Activated T-helper 9 cell treated with anti-CD3 and anti-CD28 coated beads, Interleukin-2, amount 50 U/mL, for 16 hours (primary cell): ENCODE measurements at places on chromosomes 4 and X.

DNA sequence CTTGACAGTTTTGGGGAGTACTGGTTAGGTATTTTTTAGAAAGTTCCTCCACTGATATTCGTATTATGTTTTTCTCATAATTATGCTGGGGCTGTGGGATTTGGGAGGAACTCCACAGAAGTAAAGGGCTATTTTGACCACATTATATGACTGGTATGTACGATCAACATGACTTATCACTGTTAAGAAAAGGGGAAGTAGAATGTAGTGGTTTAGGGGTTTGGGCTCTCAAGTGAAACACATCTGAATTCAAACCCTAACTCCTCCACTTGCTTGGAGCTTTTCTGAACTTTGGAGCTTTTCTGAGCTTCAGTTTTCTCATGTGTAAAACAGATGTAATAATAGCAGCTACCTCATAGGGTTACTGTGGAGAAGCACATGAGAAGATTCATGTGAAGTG, 96.4 kb upstream of the C1GALT1C1 start:
- no peak for DNase-seq

DNA sequence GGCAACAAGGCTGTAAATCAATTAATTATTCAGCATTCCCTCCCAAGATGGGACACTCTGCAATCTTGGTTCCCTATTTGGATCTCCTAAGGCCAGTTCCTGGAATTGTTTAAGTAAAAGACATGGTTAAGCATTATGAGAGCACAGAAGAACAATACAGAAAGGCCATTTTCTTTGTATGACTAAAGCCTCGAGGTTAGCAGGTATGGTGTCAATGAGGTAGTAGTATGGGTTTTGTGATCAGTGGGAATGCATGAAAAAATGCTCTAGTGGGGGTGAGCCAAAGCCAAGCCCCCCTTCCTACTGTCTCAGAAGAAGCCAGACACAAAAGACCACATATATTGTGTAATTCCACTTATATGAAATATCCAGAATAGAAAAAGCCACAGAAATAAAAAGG, 61.7 kb upstream of the S100G start:
- DNase-seq, result no peak

- no peak for DNase-seq
Measured at GRCh38 chrX:109635146-109635545, 10.2 kb upstream of the KCNE5 start.

GRCh38 chr4:48047896-48048295, 31.3 kb downstream of the NIPAL1 start:
- DNase-seq, result no peak

DNA sequence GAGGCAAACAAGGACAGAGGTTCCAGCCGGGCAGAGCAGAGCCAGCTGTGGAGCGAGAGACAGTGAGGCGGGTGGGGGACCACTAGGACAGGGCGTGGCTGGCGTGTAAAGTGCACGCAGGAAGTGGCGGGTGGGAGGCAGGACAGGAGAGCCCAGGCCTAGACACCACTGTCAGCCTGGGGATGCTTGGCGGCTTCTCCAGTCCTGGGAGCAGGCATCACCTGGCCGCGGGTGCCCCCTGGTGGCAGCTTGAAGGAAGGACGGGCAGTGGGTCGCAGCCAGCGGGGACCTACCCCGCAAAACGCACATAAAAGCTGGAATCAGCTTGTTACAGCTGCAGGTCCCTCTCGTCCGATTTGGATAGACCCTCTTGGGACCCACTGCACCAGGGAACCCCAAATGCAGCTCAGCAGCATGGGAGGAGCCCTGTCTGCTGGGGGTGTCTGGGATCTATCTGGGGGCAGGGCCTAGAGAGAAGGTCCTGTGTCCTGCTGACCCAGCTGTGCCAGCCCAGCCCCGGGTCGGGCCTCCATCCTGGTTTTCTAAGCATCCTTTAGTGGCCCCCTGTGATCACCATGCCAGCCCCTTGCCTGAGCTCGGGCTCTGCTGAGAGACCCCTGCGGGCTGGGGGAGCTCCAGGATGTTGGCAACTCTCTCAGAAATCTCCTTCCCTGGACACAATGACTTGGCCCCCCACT, 57.7 kb downstream of the WFS1 start:
- peak; percentile 70 for DNase-seq

DNA sequence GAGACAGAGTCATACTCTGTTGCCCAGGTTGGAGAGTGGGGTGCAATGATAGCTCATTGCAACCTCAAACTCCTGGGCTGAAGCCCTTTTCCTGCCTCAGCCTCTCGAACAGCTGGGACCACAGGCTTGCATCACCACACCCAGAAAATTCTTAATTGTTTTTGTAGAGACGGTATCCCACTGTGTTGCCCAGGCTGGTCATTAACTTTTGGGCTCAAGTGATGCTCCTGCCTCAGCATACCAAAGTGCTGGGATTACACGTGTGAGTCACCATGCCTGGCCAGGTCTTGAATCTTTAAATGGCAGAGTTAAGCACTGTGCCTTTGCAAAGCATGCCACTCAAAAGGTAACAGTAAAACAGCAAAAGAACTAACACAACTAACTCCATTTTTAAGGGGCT, 28.6 kb upstream of the BBS12 start:
- DNase-seq, result no peak

- no peak for DNase-seq
Measured at GRCh38 chrX:97605271-97605670, 721.6 kb downstream of the RPA4 start.

DNA sequence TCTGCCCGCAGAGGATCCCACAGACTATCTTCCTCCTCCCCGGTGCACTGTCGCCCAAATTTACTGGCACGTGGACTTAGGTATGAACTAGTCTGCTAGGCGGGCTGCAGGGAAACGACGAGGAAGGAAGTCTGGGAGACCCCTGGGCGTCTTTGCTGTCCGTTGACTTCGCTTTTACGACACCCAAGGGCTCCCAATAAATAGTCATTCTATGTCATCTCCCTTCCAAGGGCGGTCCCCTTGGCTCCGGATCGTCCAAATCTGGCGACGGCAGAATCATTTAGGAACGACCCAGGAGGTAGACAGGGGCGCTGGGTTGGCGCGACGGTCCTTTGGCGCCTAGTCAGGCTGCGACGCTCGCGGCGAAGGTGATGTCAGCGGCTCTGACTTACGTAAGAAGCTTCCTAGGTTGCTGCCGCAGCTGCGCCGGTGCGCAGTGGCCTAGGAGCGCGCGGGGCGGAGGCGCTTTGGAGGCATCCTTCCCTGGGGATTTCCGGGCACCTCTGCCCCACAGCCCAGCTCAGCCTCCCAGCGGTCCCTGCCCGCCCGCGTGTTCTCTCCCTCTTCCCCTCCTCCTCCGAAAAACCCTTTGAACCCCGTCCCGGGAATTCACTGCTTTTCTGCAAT, 2.2 kb downstream of the NHS start:
- DNase-seq, result no peak

DNA sequence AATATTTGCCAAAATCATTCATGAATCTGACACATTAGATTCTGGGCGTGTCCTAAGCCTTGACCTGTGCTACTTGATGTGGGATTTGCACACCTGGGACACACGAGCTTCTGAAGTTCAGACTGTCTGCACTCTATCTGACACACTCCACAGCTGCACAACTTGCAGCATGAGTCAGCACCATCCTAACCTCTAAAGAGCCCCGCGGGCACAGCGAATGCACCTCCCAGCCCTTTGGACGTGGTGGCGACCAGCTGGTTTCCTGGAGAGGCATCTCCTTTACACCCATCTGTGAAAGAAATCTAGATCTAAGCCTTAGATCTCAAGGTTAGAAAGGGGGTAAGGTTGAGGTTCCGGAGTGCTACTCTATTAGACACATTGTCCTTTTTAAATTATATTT, 69.2 kb downstream of the SORBS2 start:
- DNase-seq, result no peak

DNA sequence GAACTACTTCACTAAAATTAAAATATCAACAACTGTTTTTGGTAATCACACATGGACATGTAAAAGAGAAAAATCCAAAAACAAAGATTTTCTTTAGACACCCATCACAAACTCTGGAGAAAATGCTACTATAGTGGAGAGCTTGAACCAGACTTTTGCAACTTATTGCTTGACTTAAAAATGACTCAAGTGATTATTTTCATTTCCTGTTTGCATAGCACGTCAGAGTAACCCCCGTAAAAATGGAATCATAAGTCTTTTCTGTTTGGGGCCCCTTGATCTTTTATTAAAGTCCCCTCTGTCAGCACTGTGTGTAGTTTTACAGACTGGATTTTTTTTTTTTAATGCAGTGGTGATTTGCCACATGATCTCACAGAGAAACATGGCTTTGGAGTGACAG, 79.5 kb downstream of the PRKG2 start:
- DNase-seq, result no peak

GRCh38 chr4:166839615-166840251, 394.6 kb downstream of the SPOCK3 start:
- no peak for DNase-seq

DNA sequence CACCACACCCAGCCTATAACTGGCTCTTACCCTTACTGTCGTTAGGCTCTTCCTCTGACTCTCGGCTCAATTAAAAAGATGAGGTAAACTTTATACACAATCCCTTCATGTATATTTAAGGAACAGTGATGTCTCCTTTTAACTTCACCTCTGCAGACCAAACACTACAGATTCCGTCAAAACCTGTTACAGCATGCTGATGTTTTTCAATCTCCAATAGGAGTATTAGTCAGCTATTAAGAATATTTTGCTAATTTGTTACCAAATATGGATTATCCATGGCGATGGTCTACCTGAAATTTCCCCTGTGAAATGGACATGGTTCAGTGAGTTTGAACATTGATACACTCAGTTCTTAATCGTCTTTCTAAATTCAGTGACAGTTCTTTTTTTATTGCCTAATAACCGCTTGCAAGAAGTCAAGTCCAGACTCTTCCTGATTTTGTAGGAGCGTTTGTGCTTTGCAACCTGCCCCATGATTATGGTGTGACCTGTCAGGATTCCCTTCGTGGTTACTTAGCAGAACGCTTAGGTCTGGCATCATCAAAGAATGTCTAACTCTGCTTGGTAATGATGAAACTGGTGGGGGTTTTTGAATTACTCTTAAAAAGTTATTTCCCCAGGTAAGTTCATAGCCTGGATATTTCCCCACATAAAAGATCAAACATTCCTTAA, 72.2 kb upstream of the STOX2 start:
- no peak for DNase-seq

DNA sequence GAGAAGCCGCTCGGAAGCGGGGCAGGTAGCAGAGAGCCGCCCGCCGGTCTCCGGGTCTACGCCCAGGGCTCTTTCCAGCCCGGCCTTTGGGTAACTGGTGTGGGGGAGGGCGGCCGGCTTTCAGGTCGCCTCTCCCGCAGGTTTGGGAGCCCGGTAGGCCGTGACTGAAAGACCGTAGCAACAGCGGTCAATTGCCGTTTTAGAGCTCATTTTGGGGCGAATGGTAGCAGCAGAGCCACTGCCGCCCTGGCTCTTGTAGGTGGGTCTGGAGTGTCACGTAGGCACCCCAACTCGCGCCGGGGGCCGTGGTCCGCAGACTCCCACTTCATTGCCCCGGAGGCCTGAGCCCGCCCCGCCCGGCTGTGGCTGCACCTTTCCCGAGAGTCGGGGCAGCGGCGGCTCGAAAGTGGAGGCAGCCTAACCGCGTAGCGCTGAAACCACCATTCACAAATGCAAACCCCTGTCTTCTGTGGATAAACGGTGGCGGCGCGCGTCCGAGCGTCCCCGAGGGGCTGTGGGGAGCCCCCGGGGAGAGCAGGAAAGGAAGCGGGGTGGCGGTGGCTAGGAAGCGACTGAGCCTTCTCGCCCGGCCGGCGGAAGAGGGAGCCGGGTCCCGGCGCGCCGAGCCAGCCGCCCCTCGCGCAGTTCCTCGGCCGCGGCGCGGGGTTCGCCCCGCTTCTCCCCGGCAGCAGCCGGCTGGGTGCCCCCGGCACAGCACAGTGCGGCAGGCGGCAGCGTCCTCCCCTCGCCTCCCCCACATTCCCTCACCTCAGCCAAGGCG, 2185.1 kb upstream of the TENM3 start:
- DNase-seq, result no peak

GRCh38 chr4:144451766-144452450, 194.0 kb upstream of the HHIP start:
- DNase-seq, result no peak

DNA sequence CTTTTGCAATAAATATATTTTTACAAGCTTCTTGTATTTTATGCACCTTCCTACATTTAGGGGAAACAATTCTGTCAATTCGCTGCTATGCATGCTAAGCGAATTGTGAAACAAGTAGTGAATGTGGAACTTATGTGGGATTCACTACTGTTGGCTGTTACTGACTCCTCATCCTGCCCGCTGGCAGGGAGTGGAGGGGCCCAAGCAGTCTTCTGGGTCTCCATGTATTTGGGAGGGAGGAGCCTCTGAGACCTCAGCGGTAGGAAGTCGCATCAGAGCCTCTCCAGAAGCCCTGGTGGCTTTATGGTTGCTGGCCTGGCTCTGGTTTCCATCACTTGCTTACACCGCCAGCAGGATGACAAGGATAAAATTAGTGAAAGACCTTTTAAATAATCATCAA, 3.7 kb upstream of the SETD7 start:
- no peak for DNase-seq

DNA sequence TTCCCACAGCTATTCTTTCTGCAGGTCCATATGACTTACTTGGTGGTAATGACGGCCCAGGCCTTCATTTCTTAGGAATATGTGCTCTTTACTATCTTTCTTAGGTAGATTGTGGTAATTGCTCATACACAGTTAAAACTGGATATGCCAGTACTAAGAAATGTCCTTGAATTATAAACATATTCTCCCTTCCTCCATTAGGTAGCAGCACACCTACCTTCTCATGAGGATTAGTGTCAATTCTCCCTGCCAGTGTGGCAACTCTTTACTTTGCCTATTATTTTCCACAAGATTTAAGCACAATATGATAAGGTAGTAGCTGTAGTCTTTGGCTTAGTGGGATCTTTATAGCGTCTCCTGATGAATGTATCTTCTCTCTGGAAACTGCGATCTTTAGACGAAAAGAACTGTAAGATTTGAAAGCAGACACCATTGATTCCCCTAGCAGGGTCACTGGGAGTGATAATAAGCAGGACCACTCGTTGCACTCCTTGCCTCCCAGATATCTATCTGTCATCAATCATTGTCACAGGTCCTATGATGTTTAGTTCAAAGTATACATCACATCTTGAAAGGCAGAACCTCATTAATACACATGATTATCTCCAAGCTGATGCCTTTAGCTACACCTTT, 1240.7 kb downstream of the C4orf33 start:
- DNase-seq, result no peak

DNA sequence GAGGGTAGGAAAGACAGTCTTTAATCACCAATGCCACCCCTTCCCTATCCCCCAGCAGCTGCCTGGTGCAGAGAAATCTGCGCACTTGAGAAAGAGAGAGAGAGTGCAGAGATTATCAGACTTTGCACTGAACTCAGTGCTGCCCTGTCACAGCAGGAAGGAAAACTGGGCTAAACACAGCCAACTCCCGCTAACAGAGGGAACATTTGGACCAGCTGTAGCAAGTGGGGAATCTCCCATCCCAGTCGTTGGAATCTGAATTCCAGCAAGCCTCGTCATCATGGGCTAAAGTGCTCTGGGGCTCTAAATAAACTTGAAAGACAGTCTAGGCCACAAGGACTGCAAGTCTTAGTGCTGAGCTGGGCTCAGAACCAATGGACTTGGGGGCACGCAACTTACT, 168.7 kb downstream of the DLG3 start:
- no peak for DNase-seq

- no peak for DNase-seq
Measured at GRCh38 chr4:26441102-26441501, 49.2 kb downstream of the CCKAR start.
